ENCODE measurements at places on chromosomes 6 and 20. TPM values are rescaled to one million over a fixed set of nuclear protein-coding genes. Genes with fewer than 3 reads are reported as not detected.
A peak's percentile ranks its signal among the peaks of the same experiment; 100 is the strongest.

The PROKR2 gene
- total RNA-seq: not detected

The GFRA4 gene
- total RNA-seq: not detected

The TMEM170B gene
- total RNA-seq: 6.6 TPM

The COX4I2 gene
- 18.8 TPM for total RNA-seq

The FAM210B gene
- total RNA-seq: 27.3 TPM

The DOK5 gene
- 3.1 TPM for total RNA-seq

- no peaks in the 10 kb centered on the region for H3K4me1 ChIP-seq
- H3K36me3 ChIP-seq: peaks cover 2% of the 10 kb centered on the region
- no peak overlapping the region for H3K27ac ChIP-seq
Measured at GRCh38 chr6:166465671-166466087, 82.9 kb upstream of the MPC1 start.

GRCh38 chr6:38302081-38302480, 337.6 kb downstream of the BTBD9 start:
- no peaks in the 10 kb centered on the region for H3K4me1 ChIP-seq
- no peaks in the 10 kb centered on the region for H3K27me3 ChIP-seq
- no peak overlapping the region for H3K27ac ChIP-seq
- DNase-seq: no peak
- no peak overlapping the region for H3K4me3 ChIP-seq

DNA sequence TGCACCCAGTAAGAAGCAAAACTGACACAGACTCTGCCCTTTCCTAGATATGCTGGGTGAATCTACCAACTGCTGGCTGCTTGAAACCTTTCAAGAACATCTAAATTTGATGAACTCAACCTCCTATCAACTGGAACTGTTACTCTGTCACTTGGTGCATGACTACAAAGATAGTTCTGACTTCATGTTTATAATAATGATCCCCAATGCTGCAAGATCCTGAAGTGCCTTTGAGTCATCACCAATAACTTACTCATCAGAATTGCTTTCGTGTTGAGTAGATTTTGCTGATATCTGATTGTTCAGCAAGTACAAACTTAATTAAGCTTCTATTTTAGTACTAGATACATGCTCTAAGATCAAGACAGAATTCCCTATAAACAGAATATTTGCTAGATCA, 100.2 kb upstream of the ARMC2 start:
- no peaks in the 10 kb centered on the region for H3K36me3 ChIP-seq
- no peaks in the 10 kb centered on the region for H3K27me3 ChIP-seq
- no peak overlapping the region for H3K4me3 ChIP-seq
- H3K27ac ChIP-seq: no peak overlapping the region

DNA sequence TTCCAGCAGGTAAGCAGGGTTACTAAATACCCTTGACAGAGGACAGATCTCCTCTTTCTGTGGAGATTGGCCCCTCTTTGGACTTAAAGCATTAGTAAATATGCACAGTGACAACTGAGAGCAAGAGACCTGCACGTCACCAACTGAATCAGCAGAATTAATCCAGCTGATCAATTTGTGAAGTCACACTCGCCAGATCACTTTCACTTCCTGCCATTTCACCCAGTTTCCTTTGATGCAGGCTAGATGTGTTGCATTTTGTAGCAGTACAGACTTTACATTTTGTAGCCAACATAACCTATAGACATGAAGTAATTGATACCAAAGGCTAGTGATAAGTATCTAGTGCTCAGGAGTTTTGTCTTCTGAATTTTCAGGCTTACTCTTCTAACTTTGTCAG, 11.9 kb downstream of the SYNE1 start:
- no peaks in the 10 kb centered on the region for H3K36me3 ChIP-seq
- no peaks in the 10 kb centered on the region for H3K27me3 ChIP-seq
- no peak for DNase-seq
- H3K4me1 ChIP-seq: no peaks in the 10 kb centered on the region
- no peak overlapping the region for H3K4me3 ChIP-seq
- no peak overlapping the region for H3K27ac ChIP-seq

DNA sequence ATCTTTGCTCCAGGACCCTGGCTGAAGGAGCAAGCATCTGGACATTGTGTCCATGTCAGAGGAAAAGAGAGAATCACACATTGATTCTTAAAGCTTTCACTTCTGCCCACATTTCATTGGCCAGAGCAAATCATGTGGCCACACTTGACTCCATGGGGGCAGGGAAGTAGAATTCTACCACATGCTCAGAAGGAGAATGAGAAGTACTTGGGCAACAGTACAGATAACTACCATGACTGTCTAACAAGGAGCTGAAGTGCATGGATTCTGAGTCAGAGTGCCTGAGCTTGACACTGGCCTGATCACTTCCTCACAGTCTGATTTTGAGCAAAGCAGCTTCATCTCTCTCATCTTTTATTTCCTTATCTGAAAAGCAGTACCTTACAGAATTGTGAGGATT, 38.6 kb downstream of the GHRH start:
- H3K4me3 ChIP-seq: no peak overlapping the region
- H3K4me1 ChIP-seq: no peaks in the 10 kb centered on the region
- no peaks in the 10 kb centered on the region for H3K27me3 ChIP-seq
- H3K36me3 ChIP-seq: peaks cover 35% of the 10 kb centered on the region
- H3K27ac ChIP-seq: no peak overlapping the region
- DNase-seq: no peak

DNA sequence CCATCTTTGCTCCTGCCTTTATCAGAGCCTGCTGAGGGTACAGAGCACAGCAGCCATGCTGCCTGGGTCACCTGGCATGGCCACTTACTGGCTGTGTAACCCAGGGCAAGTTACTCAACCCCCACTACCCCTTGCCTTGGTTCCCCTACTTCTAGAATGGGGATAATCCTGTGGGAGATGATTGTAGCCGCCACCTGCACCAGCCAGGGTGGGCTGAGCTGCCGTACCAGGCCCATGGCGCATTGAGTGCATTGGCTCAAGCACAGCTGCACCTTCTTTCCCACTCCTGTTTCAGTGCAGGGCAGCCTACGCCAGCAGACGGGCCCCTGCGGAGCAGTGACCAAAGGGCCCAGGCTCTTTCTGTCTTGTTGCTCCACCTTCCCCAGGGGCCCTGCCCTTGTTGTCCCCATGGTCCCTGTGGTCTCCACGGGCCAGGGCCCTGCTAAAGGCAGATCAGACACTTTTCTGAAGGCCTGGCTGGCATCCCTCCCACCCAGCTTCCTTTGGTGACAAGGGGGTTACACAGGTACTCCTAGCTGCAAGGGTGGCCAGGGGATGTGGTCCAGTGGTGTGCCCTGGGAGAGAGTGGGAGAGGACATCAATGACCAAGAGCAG, 159.4 kb upstream of the MLN start:
- H3K4me1 ChIP-seq: no peaks in the 10 kb centered on the region
- H3K27ac ChIP-seq: no peak overlapping the region
- no peaks in the 10 kb centered on the region for H3K36me3 ChIP-seq
- no peak for DNase-seq
- H3K27me3 ChIP-seq: peaks cover 3% of the 10 kb centered on the region

GRCh38 chr6:152338335-152339125, 298.6 kb downstream of the SYNE1 start:
- H3K27me3 ChIP-seq: no peaks in the 10 kb centered on the region
- no peak overlapping the region for H3K27ac ChIP-seq
- no peak overlapping the region for H3K4me3 ChIP-seq
- H3K4me1 ChIP-seq: no peaks in the 10 kb centered on the region
- H3K36me3 ChIP-seq: peaks cover 26% of the 10 kb centered on the region
- peak; percentile 45 for DNase-seq

- no peak overlapping the region for H3K4me3 ChIP-seq
- no peaks in the 10 kb centered on the region for H3K36me3 ChIP-seq
- H3K4me1 ChIP-seq: peaks cover under 1% of the 10 kb centered on the region
- peak; percentile 18 for DNase-seq
Measured at GRCh38 chr6:106799031-106799894, 169.9 kb downstream of the QRSL1 start.

- H3K27ac ChIP-seq: no peak overlapping the region
- no peaks in the 10 kb centered on the region for H3K4me1 ChIP-seq
- no peaks in the 10 kb centered on the region for H3K36me3 ChIP-seq
- H3K4me3 ChIP-seq: no peak overlapping the region
Measured at GRCh38 chr6:13045676-13046075, 282.7 kb downstream of the TBC1D7 start.

DNA sequence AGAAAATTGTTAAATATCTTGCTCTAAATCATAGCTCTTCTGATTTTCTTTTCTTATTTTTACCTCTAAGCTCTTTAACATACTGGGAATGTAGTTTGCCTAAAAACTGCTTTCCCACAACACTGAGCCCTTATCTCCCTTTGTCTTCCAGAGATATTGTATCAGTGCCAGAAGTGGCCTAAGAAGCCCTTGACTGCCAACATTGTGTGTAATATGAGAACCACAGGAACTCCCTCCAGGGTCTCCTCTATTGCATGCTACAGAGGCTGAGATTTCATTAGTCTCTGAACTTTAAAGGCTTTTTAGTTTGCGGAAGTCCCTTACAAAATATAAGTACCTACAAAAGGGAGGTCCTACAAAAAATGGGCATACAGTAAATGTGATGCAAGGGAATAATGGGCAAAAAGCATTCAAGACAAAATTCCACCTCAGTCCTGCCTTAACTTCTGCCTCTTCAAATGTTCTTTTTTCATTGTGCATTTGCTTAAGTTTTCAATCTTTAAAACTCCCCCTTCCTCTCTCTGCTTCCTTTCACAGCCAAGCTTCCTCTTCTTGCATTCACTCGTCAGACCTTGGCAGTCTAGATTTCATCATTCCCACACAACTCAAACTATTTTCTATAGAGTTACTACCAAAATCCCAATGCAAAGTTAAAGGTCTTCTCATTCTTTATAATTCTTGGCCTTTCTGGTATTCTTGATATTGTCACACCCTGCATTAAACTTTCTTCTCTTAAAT, 76.5 kb downstream of the ADGRG6 start:
- H3K4me1 ChIP-seq: peaks cover 46% of the 10 kb centered on the region
- H3K27ac ChIP-seq: no peak overlapping the region
- H3K36me3 ChIP-seq: no peaks in the 10 kb centered on the region
- no peak overlapping the region for H3K4me3 ChIP-seq

DNA sequence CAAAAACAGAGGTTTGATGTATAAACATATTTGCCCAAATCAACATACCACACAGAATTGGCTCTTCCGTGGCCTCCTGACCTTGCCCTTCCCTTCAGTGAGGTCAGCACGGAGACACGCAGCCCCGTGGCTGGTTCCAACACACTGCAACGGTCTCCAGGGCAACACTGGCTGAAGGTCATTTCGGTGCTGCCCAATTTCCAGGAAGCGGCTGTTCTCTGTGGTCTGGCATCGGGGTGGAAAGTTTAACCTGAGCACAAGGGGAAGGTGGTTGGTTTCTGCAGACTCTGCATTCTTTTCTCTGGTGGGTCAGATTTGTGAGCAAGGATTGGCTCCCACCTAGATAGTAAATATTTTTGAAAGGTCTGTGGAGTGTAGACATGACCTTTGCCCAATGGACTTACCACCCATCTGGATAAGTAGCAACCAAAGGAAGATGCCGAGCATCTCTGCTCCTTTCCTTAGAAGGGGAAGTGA, 177.6 kb upstream of the PHACTR1 start:
- H3K27me3 ChIP-seq: no peaks in the 10 kb centered on the region
- no peaks in the 10 kb centered on the region for H3K36me3 ChIP-seq
- peak; percentile 20 for DNase-seq

DNA sequence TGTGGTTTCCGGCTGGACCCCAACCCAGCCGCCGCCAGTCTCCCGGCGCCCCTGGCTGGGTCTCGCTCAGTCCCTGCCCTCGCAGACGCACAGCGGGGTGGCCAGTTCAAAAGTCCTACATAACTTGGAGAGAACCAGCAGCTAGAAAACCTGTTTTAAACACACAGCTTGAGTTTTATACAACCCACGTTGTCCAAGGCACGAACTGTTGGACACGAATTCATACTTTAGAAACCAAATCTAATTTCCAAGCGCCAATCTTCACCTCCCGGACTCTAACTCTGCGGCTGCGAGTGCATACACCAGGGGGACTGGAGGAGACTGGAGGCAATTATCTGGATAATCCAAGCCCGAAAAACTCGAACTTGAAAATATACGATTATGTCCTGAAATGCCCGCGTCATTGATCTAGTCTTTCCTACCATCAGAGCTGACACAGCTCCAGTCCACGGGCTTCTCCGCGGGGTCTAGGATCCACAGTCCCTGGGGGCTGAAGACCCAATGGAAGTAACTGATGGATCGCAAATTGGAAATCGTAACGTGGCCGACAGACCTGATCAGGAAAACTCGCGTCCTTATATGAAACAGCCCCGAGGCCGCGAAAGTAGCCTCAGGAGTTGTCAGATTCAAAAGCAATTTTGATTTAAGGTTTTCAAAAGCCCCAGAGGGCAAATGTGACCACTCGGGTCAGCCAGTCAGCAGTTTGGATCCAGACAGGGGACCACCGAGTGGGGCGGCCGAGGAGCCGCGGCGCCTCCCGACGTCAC, 843 bp upstream of the HEY2 start:
- peak overlapping the region; percentile 73 for H3K4me3 ChIP-seq
- DNase-seq: peak; percentile 28
- peaks cover 87% of the 10 kb centered on the region for H3K27me3 ChIP-seq
- no peaks in the 10 kb centered on the region for H3K36me3 ChIP-seq

DNA sequence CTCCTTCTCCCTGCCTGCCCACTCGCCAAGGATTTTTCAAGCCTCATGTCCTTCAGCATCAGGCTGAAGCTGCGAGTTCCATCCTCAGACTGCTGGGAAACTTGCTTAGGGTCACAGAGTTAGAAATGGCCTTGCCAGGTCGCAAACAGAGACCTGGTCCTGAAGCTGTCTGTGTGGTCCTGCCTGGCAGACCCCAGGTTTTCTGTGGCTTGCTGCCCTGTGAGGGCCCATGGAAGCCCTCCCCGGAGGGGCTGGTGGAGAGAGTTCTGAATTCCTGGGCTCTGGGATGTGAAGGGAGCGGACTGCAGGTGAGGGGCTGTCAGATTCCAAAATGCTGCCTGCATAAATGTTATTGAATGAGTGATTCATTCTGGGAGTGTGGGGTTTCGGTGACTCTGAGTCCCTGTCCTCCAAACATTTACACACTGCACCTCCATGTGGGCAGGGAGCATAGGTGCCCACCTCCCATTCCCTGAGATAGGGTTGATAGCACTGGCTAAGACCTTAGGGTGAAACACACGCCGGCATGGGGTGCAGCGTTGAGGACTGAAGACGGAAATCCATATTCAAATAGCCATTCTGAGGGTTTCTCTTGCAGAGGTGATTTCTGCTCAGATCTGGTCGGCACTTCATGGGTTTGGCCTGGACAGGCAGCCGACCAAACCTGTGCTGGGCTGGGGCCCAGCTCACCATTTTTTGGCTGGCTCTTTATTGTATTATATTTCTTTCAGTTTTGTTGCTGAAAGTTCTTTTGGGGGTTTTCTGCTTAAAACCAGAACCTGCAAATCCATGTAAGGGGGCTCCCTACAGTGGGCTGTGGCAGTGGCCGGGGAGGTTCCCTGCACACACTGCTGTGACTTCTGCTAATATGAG, 21.8 kb upstream of the IRF4 start:
- no peak overlapping the region for H3K27ac ChIP-seq
- no peaks in the 10 kb centered on the region for H3K36me3 ChIP-seq
- peaks cover 7% of the 10 kb centered on the region for H3K27me3 ChIP-seq
- no peak for DNase-seq
- H3K4me1 ChIP-seq: no peaks in the 10 kb centered on the region

DNA sequence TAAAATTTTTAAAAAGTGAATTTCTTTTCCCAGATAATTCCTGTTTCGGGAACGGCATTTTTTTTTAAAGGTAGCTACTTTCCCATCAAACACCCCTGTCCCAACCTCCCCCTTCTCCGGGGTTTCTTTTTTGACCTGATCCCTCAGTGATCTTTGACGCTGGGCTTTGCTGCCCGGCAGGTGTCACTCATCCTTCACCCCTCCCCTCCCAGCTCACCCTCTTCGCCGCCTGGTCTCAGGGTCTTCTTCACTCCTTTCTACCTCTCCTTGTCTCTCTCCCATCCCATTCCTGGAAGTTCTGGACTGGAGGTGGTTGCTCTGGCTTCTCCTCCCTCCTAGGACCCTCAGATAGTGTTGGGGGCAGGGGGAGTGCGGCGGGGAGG, 329 bp upstream of the GPR6 start:
- H3K4me1 ChIP-seq: no peaks in the 10 kb centered on the region
- H3K4me3 ChIP-seq: no peak overlapping the region
- H3K36me3 ChIP-seq: no peaks in the 10 kb centered on the region
- DNase-seq: no peak
